ENCODE measurements at places on chromosomes 3 and 15. TPM values are rescaled to one million over a fixed set of nuclear protein-coding genes. Genes with fewer than 3 reads are reported as not detected.

IL12A gene
- 0.61 TPM for total RNA-seq

DZIP1L gene
- 14.0 TPM for total RNA-seq

NANOGP8 gene
- total RNA-seq, result not detected

DNA sequence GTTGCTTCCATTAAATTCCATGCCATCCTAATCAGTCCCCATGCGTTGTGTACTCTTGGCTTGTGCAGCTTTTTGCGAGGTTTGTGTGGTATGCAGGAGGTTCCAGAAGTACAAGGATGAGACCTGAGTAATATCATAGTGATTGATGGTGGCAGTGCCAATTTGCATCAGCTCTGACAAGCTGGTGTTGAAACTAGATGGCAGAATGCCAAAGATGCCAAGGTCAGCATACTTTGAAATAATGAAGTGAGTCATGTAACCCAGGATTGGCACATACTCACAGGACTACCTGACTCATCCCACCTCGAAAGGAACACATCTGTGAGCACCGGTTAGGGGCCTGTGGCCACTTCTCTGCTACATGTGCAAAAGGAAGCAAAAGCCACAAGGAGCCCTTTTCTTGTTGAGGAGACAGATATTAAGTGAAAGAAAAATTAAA, 14.3 kb downstream of the KAT2B start:
- H3K4me1 ChIP-seq, result peaks cover 28% of the 10 kb centered on the region
- H3K4me3 ChIP-seq, result no peak overlapping the region
- no peaks in the 10 kb centered on the region for H3K27me3 ChIP-seq
- no peak overlapping the region for H3K27ac ChIP-seq
- no peaks in the 10 kb centered on the region for H3K36me3 ChIP-seq

GRCh38 chr3:126114443-126115386, 30.8 kb upstream of the SLC41A3 start:
- DNase-seq, result peak; percentile 61
- H3K27ac ChIP-seq, result no peak overlapping the region
- H3K27me3 ChIP-seq, result no peaks in the 10 kb centered on the region
- no peak overlapping the region for H3K4me3 ChIP-seq
- H3K4me1 ChIP-seq, result no peaks in the 10 kb centered on the region

- no peaks in the 10 kb centered on the region for H3K36me3 ChIP-seq
- no peaks in the 10 kb centered on the region for H3K27me3 ChIP-seq
- no peaks in the 10 kb centered on the region for H3K4me1 ChIP-seq
- DNase-seq, result no peak
- H3K4me3 ChIP-seq, result no peak overlapping the region
Measured at GRCh38 chr3:117168896-117169295, 459.3 kb downstream of the TUSC7 start.
